NCI-H510A (cell line): ENCODE measurements at places on chromosomes 2 and 18.

DNA sequence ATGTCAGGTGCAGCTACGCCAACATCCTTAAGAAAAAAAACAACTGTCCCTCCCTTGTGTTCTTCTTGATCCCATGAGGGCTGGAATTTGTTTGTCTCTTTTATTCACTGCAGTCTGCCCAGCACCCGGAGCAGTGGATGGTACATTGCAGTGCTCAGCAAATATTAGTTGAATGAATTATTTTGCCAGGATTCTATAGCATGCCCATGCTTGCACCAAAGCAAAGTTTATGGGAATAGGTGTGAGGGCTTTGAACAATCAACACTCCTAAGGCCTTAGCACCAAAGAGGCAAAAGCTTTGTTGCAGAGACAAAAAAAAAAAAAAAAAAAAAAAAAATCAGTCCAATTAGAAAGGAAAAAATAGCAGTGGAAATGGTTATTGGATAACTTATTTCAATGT is 28.7 kb upstream of the DCC start:
- no peak for DNase-seq

- DNase-seq = no peak
Measured at GRCh38 chr18:42882122-42882521, 233.4 kb downstream of the RIT2 start.

DNA sequence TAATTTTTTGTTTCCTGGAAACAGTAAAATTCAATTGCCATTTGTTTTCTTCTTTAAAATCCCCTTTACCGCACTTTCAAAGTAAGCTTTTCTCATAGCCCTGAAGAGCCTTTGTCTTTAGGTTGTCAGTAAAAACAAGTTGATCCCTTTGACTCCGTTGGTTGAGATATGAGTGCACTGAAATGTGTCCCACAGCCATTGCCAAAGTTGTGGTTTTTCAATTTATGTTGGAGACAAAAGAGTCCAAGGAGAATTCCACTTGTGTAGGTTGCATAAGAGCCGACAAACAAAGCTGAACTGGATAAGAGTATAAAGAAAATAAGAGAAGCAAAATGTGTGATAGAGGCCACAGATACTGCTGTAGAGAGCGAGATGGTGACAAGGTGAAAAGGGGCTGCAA is 26.1 kb upstream of the HNMT start:
- no peak for DNase-seq

- no peak for DNase-seq
Measured at GRCh38 chr2:152089238-152089637, 9.6 kb downstream of the CACNB4 start.

DNA sequence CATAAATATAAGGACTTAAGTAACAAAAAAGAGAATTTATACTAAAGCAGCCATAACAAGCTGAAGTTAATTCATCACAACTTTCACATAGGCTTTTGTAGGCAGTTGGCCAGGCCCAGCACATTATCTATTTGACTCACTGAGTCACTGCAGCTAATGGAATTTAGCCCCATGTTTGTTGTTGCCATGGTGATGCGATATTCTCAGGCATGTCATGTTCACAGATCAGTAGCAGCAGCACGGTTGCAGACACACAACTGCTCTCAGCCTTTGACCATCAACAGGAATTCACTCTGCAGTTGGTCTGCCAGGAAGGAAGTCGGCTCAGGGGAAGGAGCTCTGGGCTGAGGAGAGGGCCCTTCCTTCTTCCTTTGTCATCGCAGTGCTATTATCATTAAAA is 639.8 kb downstream of the TMEM182 start:
- DNase-seq = no peak

DNA sequence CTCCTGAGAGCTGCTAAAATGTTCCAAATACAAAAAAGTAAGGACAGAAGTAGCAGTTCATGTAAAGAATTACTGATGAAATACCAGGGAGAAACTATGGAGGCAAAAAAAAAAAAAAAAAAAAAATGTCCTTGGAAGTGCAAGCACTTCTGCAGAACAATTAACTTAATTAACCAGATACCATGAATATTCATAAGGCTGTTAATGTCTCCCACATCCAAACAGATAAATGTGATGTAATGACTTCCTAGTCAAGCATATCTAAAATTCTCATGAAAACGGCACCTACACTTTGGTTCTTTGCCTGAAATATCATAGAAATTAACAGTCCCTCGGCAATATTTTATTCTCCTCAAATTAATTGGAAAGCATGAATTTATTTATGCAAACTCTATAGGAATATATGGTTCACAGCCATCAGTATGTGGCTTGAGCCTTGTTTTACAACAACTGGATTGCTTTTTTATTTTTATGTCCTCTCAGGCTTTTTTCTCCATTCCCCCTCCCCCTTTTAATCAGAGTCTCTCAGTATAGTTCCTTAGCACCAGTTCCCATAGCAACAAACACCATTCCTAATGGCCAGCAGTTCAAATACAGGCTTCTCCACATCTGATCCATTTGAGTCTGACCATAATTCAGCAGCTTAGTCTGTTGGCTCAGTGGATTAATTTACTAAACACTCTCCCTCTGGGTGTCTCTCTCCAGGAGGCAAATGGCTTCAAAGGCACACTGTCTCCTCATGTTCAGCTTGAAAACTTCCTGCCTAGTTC is 97.1 kb downstream of the ITGA4 start:
- DNase-seq = no peak

- DNase-seq = no peak
Measured at GRCh38 chr2:219525533-219526232, 11.4 kb downstream of the ASIC4 start.

- no peak for DNase-seq
Measured at GRCh38 chr18:6629635-6630140, 99.8 kb upstream of the ARHGAP28 start.

GRCh38 chr2:134002391-134002790 is 251.5 kb upstream of the MGAT5 start:
- DNase-seq = no peak

DNA sequence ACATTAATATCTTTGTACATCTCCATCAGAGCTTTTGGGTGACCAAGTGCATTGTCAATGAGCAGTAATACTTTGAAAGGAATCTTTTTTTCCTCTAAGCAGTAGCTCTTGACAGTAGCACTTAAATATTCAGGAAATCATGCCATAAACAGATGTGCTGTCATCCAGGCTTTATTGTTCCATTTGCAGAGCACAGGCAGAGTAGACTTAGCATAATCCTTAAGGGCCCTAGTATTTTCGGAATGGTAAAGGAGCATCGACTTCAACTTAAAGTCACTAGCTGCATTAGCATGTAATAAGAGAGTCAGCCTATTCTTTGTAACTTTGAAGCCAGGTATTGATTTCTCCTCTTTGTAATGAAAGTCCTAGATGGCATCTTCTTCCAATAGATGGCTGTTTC is 121.8 kb upstream of the CWC22 start:
- DNase-seq = no peak

DNA sequence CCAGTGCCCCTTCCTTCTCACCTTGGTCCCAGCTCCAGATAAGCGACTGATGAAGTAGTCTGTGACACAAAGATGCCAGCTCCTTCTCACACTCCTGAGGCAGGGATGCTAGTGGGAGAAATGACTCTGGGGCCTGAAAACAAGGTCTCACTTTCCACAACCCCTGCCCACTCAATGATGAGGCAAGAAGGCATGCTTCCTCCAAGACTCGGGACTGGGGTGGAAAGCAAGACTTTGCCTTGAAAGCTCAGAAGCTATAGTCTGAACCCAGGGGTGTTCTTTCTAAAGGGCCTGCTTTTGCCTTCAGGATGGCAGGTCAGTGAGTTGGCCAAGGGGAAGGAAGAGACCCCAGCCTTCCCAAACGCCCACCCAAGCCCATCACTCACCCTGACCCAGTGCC is 1.4 kb downstream of the CCDC142 start:
- DNase-seq = no peak

DNA sequence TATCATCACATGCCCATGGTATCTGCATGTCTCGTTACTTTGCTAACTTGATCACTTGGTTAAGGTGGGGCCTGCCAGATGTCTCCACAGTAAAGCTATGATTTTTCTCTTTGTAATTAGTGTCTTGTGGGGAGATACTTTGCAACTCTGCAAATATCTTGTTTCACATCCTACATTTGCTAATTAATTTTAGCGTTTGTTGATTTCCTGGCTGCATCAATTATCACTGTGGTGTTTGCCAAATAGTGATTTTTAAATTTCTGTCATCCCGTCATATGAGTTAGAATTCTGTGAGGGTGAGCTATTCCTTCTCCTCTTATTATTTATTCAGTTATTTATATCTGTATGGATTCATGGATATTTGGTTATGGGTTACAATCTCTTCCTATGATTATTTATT is 161.4 kb downstream of the FMNL2 start:
- no peak for DNase-seq

GRCh38 chr2:10400568-10400977 is 47.6 kb downstream of the ODC1 start:
- no peak for DNase-seq

DNA sequence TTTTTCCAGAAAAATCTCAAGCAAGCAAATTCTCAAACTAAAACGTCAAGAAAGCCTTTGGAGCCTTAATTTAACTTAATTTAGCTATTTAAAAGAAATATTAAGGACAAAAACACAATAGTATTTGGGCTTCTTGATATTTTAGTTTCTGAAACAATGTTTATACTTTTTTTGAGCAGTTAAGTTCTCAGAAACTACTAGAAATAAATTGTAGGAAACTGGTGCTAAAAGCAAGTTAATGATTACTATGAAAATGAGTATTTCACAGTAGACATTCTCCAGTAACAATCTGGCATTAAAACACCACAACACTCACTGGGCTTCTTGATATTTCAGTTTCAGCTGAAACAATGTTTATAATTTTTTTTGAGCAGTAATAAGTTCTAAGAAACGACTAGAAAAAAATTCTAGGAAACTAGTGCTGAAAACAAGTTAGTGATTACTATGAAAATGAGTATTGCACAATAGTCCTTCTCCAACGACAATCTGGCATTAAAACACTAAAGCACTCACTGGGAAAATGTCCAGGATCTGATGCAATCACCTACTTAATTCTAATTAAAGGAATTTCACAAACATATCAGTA is 45.1 kb downstream of the TRAK2 start:
- no peak for DNase-seq

- peak; percentile 54 for DNase-seq
Measured at GRCh38 chr2:158953926-158954763, 14.3 kb upstream of the TANC1 start.

GRCh38 chr2:8999102-8999446 is 4.4 kb downstream of the MBOAT2 start:
- no peak for DNase-seq

DNA sequence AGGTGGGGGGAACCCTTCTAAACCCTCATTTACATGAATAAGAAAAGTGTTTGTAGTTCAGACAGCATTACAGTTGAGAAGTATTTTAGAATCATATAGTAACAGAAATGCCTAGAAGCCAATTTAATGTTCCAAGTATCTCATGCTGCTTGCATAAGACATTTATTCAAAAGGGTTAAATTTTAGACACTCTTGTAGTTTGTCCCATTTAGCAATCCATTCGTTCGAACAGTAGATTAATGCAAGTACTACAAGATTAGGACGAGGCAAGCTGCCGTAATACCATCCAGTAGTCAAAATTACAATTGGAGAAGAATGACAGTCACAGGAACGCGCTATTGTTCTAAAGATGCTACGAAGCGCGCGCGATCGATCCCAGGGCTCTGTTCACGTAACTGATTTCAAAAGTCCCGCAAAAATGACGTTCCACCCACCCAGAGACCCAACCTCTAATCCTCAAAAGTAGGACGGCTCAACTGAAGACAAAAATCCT is 1.2 kb downstream of the TMEM237 start:
- DNase-seq = peak; percentile 57

GRCh38 chr2:65999796-66000195 is 435.1 kb upstream of the MEIS1 start:
- DNase-seq = no peak

- DNase-seq = no peak
Measured at GRCh38 chr2:18435426-18436037, 124.9 kb downstream of the RDH14 start.

GRCh38 chr18:63155169-63155852 is 164.3 kb downstream of the BCL2 start:
- peak; percentile 98 for DNase-seq
